ENCODE measurements at places on chromosomes 12 and 14. TPM values are rescaled to one million over a fixed set of nuclear protein-coding genes. Genes with fewer than 3 reads are reported as not detected.
A peak's percentile ranks its signal among the peaks of the same experiment; 100 is the strongest.

DNA sequence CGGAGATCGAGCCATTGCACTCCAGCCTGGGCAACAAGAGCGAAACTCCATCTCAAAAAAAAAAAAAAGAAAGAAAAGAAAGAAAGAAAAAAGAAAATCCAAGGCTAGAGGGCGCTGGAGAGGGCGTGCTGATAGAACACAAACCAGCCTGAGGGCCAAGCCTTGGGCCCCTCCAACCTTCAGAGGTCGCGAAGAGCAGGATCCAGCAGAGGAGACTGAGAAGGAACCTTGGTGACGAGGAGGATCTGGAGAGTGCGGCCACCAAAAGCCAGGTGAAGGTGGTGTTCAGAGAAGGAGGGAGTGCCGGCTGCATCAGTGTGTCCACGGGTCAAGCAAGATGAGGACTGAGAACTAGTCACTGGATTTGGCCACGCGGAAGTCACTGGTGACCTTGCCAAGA, 4.1 kb upstream of the DYNC1H1 start:
- H3K27ac ChIP-seq: no peak overlapping the region
- H3K4me1 ChIP-seq: peaks cover 14% of the 10 kb centered on the region
- no peak overlapping the region for H3K4me3 ChIP-seq
- no peaks in the 10 kb centered on the region for H3K27me3 ChIP-seq
- H3K36me3 ChIP-seq: no peaks in the 10 kb centered on the region
- peak; percentile 47 for DNase-seq

DNA sequence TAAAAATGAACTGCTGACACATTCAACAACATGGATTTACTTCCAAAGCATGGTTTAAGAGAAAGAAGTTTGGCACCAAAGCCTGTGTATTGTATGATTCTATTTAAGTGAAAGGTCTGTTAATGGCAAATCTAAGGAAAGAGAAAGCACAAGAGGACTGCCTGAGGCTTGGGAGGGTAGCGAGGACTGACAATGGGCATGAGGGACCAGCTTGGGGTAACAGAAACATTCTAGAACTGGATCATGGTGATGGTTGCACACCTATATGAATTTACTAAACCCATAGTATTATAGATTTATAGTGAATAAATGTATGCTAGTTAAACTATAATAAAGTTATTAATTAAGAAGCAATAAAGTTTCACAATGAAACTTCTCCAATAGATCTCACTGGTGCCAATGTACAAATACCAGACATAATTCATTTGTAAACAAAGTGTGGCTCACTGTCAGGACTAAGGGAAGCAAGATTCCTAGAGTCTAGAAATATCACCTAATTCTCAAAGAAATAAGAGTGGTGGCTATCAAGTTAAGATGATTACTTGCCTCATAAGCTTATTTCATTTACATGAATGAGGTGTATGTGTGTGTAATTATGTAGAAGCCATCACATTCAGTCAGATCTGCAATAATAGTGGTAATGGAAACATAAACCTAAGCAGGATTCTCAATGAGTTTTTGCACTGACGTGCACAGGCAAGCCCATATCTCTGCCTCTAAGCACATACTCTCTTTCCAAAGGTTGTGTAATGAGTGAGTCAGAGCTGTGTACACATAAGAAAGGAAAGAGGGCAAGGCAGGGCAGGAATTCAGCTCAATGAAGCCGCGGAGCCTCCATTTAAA, 353.4 kb downstream of the KCNH5 start:
- no peaks in the 10 kb centered on the region for H3K4me1 ChIP-seq
- no peaks in the 10 kb centered on the region for H3K36me3 ChIP-seq
- H3K27me3 ChIP-seq: no peaks in the 10 kb centered on the region

DNA sequence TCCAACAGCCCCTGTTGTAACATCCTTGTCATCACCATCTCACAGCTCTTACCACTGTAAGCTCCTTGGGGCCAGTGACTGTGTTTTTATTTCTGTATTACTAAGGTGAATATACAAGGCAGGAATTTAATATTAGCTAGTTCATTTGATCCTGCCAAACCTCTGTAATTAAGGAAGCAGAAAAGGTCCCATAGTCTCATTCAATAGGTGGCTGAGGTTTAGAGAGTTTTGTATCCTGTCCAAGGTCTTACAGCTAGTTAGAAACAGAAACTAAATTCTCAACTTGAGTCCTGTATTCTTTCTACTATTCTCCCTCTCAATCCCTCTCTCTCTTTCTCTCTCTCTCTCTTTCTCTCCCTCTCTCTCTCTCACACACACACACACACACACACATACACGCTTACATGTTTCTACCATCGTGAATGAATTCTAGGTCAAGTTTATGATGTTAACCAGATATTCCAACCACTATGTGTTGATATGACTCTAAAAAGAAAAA, 543 bp upstream of the GLIPR1 start:
- no peak for DNase-seq
- H3K4me1 ChIP-seq: peaks cover 76% of the 10 kb centered on the region
- no peaks in the 10 kb centered on the region for H3K27me3 ChIP-seq
- H3K4me3 ChIP-seq: peak overlapping the region; percentile 87
- H3K27ac ChIP-seq: peak overlapping the region; percentile 82

DNA sequence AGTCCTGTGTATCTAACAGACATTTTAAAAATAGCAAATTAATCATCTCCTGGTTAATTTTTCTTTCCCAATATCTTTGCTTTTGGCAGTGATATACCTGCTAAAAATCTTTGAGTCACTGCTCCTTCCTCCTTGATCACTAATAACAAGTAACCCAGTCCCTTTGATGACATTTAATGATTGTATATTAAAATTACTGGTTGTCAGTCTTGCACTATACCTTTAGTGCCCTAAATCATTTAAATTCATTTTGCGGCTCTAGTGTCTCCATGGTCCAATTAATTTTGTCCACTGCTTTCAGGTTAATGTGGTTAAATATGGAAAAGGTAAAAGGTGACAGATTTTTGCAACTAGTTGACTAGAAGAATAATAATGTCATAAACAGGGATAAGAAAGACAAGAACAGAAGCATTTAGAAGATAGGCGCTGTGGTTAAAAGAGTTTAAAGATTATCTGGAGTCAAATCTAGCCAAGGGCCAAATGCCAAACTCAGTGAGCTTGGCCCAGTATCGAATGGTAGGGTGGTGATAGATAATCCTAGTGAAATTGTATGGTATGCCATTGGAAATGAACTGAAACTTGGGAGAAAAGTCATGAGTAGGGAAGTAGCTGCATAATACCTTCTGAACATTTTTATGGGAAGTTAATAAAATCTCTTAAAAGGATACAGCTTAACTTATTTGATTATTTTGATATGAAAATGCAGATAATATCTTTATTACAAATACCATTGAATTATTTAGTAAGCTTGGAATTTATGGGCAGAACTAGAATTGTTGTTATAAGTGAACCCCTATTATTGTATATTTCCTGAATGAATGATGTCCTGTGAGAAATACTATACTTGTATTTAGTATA, 115.0 kb downstream of the PCNX1 start:
- no peak for DNase-seq
- no peaks in the 10 kb centered on the region for H3K27me3 ChIP-seq
- peaks cover 33% of the 10 kb centered on the region for H3K4me1 ChIP-seq
- no peak overlapping the region for H3K27ac ChIP-seq
- H3K4me3 ChIP-seq: no peak overlapping the region
- peaks cover 36% of the 10 kb centered on the region for H3K36me3 ChIP-seq

GRCh38 chr12:121577443-121578180, 3.2 kb downstream of the KDM2B start:
- no peak for DNase-seq
- H3K36me3 ChIP-seq: peaks cover 6% of the 10 kb centered on the region
- peaks cover 14% of the 10 kb centered on the region for H3K4me1 ChIP-seq
- H3K27me3 ChIP-seq: no peaks in the 10 kb centered on the region
- H3K4me3 ChIP-seq: peak overlapping the region; percentile 22

GRCh38 chr14:51053157-51053556, 41.7 kb downstream of the TRIM9 start:
- H3K27ac ChIP-seq: no peak overlapping the region
- no peak overlapping the region for H3K4me3 ChIP-seq
- H3K36me3 ChIP-seq: no peaks in the 10 kb centered on the region
- no peaks in the 10 kb centered on the region for H3K27me3 ChIP-seq
- no peaks in the 10 kb centered on the region for H3K4me1 ChIP-seq
- no peak for DNase-seq

DNA sequence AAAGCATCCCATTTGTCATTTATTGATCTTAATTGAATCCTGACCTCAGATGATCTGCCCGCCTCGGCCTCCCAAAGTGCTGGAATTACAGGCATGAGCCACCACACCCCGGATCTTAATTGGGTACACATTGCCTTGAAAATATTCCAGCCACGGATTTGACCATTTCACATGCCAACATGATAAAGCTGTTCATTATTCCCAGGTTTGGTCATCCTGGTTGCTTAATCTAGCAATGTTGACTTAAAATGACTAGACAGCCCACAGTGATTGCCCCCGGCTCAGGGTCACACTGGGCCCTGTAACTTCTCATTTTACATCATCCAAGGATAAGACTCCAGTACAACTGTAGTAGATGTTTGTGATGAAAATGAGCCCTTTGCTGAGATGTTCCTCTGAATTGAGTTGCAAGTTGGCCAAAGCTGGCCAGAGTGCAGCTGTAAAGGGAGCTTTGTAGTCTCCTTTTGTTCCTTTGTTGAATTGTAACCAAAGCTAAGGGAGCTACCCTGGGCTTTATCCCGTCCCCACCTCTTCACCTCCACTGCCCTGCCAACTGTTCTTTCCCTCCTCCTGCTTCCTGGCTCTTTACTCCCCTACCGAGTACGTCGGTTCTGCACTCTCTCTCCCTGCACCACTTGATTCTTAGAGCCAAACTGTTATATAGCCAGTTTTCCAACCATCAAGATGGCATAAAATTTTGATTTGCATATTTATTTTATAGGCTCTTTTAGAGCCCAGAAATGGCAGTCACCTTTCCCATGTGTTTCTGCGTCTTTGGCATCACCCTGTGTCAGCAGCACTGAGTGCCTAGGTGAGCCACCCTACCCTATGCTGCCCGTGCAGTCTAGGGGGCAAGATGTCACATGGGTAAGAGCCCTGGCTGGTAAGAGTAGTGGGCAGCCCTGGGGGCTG, 141.3 kb upstream of the HIF1A start:
- peak overlapping the region; percentile 97 for H3K27ac ChIP-seq
- H3K36me3 ChIP-seq: peaks cover 42% of the 10 kb centered on the region
- H3K4me1 ChIP-seq: peaks cover 66% of the 10 kb centered on the region
- H3K4me3 ChIP-seq: no peak overlapping the region

DNA sequence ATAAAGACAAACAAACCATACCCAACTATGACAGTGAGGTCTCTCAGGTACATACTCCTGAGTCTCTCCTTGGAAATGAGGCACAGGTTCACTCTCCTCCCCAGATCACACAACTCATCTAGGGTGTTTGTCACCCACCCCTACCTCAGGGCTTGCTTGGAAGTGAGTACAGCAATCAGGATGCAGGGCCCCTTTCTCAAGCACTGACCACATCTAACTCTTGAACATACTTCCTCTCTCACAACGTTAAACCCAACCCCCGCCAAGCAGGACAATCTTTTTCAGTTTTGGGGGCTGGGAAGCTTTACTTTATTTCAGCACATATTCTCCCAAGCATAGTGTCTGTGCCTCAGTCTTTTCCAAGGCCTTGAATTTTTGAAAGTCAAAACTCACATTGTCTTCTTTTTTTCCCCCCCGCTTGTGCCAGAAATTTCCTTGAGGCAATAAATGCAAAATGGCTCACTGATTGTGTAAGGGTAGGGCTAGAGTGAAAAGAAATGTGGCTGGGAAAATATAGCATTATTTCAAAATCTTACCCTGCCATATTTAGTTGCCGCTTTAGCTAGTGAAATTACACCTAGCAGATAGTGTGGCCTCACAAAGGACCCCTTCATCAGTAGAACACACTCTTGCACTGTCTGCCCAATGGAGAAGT, 2.4 kb upstream of the GPR65 start:
- peak; percentile 57 for DNase-seq
- H3K36me3 ChIP-seq: peaks cover 5% of the 10 kb centered on the region
- H3K27me3 ChIP-seq: no peaks in the 10 kb centered on the region
- peaks cover 48% of the 10 kb centered on the region for H3K4me1 ChIP-seq
- no peak overlapping the region for H3K4me3 ChIP-seq
- peak overlapping the region; percentile 44 for H3K27ac ChIP-seq

DNA sequence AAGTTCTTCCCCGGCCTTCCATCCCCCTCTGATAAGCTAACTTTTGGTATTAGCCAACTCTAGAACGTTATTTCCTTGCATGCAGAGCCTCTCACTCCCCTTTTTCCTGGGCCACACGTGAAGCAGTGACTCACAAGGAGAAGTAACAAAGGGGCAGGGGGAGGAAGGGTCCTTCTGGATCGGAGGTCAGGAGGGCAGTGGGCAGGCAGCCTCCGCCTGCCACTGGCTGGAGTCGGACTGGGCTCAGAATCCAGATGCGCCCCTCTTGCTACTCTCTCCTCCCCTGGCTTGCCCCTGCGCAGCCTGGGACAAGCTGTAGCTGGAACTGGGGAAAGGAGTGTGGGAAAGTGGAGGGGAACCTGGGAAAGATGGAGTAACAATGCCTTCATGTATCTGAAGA, 55.0 kb downstream of the TPCN1 start:
- H3K4me3 ChIP-seq: no peak overlapping the region
- no peak overlapping the region for H3K27ac ChIP-seq
- no peak for DNase-seq
- H3K4me1 ChIP-seq: peaks cover 14% of the 10 kb centered on the region
- H3K36me3 ChIP-seq: peaks cover 24% of the 10 kb centered on the region

DNA sequence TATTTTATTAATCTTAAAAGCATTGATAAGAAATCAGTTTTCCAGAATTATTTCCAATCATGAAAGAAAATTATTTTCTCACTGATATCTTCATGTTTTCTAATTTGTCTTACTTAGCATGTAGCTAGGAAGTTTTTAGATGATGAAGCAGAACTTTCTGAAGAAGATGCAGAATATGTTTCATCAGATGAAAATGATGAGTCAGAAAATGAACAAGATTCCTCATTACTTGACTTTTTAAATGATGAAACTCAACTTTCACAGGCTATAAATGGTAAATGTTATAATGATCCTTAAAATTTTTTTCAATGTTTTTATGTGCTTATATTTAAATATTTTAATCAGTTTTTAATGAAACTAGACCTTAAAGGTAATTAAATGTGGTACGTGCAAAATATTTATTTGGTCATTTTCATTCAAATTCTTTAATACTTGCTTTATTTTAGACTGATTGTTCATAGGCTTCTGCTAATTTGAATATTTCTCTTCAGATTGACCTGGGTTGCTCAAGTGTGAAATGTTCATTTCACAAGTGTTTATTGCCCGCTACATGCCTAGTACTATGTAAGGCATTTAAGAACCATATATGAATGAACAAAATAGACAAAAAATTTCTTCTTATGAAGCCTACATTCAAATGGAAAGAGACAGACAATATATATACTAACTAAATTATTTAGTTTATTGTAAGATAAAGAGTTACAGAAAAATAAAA, 49.5 kb downstream of the FANCM start:
- H3K4me3 ChIP-seq: no peak overlapping the region
- no peak overlapping the region for H3K27ac ChIP-seq
- no peak for DNase-seq
- H3K36me3 ChIP-seq: peaks cover 27% of the 10 kb centered on the region
- no peaks in the 10 kb centered on the region for H3K4me1 ChIP-seq

FUT8 gene
- total RNA-seq: 38.7 TPM

SOAT2 gene
- 0.81 TPM for total RNA-seq

ERBB3 gene
- total RNA-seq: 1.9 TPM
